NCI-H187 treated with DMSO at 0.1 percent for 48 hours (cell line): ENCODE measurements at places on chromosomes 13 and 19.

DNA sequence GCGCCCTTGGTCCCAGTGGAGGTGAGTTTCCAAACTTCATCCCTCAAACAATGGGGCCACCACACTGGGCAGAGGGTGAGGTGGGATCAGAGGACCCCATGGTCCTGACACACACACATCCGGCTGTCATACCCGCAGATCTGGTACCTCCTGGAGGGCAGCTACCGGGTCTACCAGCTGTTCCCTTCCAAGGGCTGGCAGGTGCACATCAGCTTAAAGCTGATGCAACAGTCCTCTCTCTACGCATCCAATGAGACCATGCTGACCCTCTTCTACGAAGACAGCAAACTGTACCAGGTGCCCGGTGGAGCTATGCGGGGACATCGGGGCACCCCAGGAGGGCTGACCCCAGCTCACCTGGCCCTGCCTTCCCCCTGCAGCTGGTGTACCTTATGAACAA is 14.0 kb upstream of the PSMD8 start:
- DNase-seq, result no peak

DNA sequence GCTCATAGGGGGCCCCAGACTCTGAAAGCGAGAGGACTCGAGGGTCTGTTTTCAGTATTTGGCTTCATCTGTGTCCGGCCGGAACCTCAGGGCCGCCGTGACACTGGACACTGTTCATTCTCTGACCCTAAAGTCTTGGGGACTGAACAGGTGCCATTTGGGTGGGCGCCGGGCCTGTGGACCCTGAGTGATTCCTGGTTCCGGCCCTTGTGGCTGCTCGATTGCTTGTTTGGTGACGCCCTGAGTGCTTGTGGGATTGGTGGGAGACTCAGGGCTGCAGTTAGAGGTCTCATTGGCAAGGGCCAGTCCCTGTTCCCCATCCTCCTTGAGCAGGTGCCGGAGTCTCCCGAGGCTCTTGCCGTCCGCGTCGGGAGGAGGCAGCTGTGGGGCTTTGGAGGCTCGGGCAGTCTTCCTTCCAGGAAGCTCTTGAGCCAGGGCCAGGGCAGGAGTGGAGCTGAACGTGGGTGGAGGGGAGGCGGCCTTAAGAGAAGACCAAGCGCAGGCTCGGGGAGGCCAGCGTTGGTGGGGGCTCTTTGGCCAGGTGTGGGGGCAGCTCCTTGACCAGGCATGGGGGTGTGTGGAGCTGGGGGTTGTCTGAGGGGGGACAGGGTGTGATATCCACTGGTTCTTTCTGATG is 4.7 kb downstream of the PTBP1 start:
- no peak for DNase-seq

DNA sequence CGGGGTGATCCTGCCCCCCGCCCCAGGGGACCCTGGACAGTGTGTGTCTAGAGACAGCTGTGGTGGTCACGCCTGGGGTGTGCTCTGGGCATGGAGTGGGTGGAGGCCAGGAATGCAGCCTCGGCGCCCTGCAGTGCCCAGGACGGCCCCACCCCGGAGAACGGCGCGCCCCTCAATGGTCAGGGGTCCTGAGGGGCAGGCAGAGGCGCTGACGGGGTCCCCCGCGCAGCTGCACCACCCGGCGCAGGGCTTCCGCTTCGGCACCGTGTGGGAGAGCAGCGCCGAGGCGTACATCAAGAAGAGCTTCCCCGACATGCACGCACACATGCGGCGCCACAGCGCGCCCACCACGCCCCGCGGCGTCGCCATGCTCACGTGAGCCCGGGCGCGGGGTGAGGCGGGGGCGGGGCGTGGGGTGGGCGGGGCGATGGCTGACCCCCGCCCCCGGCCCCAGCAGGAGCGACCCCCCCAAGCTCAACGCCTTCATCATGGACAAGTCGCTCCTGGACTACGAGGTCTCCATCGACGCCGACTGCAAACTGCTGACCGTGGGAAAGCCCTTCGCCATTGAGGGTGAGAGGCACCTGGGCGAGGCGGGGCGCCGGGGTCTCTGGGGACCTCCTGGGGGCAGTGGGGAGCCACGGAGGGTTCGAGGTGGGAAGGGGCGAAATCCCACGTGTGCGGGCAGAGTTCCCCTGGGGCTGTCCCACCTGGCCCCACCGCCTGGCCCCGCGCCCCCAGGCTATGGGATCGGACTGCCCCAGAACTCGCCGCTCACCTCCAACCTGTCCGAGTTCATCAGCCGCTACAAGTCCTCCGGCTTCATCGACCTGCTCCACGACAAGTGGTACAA is 7.4 kb downstream of the GRIN3B start:
- no peak for DNase-seq

- no peak for DNase-seq
Measured at GRCh38 chr19:12482509-12482886, 2.1 kb downstream of the ZNF709 start.

DNA sequence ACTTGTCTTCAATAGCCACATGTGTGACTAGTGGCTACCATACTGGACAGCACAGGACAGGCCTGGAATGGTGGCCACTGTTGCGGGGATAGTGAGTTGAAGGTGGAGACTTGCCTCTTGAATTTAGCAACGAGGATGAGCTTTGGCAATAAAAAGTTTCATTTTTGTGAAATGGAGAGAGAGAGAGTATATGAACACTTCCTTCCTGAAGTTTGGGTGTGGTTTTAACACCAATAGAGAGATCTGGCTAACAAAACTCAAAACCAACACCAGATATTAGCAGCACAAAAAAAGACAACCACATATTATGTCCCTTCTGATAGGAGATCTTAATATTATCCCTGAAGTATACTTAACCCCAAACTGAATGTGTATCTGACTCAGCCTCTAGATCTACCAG is 6.3 kb upstream of the LRFN3 start:
- DNase-seq, result no peak

DNA sequence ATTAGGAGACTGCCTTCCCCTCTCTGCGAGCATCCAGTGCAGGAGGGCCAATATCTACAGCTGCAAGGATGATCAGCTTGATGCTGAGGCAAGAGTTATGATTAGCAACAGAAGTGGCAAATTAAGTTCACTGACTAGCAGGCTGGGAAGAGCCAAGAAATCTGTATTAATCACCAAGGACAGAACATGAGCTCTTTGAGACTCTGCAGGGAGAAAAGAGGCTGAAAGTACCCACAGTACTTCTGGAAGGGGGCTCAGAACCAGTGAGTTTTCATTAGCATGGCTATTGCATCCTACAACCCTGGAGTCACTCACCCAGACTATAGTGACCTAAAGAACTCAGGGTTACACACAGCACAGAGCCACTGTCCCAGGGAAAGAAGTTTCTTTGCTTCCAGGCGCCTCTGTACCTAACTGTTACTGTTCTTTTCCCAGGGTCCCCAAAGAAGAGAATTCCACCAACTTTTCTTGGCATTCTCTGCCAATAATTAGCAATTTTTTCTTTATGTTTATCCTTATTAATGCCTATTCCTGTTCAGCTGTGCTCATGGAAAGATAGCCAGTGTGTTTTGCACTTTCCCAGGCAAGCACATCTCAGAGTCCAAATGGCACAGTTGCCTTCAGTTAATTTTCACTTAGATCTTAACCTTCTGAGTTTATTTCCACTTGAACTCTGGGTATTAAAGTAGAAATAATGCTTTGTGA is 25.8 kb upstream of the MEDAG start:
- no peak for DNase-seq

- DNase-seq, result no peak
Measured at GRCh38 chr19:33746159-33746558, 50.5 kb upstream of the KCTD15 start.

- DNase-seq, result no peak
Measured at GRCh38 chr13:87042946-87043345, 628.2 kb upstream of the SLITRK5 start.

- no peak for DNase-seq
Measured at GRCh38 chr19:41377977-41378709, 1.8 kb downstream of the TMEM91 start.

GRCh38 chr13:50306156-50306555 is 290.9 kb downstream of the KCNRG start:
- DNase-seq, result no peak

- DNase-seq, result no peak
Measured at GRCh38 chr19:46489445-46490272, 6.0 kb downstream of the PNMA8B start.

GRCh38 chr13:80083853-80084676 is 256.9 kb downstream of the SPRY2 start:
- no peak for DNase-seq

DNA sequence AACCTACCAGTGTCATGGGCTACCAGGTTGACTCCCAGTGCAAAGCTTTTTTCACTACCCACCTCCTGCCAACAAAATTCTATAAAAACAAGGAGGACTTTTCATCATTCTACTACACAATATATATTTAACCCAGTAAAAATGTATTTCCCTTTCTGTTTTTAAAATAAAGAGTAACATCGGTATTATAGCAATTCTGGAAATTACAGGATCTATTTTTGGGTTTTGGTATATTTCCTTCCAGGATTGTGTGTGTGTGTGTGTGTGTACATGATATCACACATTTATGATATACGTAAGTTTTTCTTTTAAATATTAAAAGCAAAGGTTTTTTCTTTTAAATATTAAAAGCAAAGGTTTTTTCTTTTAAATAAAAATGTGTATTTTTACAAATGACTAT is 6.0 kb upstream of the UBL3 start:
- no peak for DNase-seq

DNA sequence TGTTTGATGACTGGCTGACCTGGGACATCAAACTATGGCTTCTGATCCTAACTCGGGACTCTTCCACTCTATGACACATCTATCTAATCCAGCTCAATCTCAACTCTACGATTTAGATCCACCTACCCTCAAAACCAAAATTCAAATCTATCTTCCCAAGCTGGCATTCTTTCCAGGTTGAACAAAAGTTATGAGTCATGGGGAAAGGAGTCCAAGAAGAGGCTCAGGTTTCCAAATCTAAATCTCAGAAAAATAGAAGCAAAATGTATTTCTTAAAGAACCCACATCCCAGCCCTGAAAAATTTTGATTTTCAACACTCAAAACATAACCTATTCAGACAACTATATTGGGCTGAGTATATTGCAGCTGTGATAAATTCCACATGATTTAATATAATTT is 143.9 kb upstream of the IPO5 start:
- DNase-seq, result no peak

DNA sequence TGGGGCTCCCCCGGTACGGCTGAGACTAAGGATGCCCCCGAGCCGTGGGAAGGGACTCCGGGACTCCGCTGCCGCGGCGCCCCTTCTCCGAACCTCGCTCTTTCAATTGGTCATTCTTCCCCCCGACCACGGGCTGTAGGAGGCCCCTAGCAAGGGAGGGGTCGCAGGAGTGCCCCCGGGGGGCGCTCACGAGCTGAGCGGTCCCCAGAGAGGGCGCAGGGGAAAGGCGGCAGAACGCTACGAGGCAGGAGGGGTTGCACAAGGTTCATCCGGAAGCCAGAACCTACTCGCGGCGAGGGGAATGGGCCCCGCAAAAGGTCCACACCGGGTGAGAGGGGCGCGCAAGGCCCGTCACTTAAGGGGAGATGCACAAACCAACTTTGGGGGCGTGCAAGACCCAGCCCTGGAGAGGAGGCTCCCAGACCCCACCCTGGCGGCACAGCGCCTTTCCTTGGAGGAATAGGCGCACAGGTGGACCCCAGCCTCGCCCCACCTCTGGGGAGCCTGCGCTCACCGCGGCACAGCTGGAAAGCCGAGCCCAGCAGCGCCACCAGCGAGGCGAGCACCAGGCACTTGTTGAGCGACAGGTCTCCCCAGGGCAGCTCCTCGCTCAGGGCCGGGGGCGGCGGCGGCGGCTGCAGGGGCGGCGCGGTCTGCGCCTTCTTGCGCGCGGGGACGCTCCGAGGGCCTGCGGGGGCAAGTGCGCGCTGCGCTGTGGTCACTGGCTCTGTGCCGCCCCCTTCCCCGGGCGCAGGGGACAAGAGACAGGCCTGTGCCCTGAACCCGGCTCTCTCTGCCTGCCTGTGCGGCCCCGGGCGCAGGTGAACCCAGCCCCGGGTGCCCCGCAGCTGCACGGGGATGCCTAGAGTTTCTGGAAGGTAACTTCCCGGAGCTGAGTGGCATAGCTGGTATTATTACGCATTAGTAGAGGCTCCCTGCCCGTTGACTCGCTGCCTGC is 2.8 kb downstream of the JSRP1 start:
- DNase-seq, result no peak

DNA sequence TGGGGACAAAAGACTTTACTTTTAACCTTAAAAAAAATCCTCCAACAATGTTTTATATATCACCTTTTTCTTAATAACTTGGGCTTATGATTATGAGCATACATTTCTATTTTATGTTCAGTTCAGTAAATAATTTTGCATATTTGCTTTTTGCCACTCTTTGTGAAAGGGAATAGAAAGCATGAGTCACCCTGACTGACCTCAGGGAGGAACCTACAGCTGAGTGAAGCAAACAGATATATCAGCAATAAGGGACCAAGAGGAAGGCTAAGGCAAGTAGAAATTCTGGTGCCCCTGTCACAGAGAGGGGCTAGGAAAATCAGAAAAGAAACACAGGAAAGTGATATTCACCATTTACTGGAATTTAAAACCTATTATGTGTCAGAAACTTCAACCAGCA is 37.2 kb upstream of the SOHLH2 start:
- DNase-seq, result no peak

DNA sequence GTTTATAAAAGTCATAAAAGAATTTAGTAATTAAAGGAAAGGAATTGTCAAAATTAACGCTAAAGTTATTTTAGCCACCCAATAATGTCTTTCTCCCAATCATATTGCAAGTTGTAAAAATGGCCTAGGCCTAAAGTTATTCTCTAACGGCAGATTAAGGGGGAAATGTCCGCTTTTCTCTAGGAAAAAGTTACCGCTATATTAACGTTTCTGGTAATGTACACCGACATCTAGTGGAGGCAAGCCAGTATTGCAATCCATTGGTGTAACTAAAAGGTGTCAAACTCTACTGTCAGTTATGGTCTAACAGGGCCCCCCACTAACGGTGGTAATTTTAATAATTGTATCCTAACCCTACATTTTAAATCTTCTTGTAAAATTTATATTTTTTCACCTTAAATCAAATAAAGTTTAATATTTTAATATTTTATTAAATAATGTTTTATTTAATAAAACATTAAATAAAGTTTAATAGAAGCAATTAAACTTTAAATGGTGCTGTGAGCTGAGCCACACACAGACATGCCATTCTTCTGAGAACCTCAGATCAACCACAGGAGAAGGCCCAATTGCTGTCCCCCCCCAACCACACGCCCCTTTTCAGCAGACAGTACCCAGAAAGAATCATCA is 35.9 kb upstream of the ZSCAN5A start:
- DNase-seq, result no peak

DNA sequence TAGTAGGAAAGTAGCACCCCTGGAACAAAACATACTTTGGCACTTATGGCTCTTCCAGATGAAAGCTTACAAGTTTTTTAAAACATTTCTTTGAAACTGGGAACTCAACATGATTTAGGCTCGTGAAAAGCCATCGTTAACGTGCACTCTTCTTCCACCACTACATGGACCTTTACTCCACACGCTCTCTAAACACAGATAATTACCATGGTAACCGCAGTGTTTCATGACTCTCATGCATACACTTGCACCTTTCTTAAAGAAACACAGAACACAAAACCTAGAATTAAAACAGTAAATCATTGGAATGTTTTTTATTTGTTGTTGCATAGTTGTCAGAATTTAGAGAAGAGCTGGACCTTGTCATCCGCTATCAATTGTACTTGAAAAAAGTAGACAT is 154.3 kb downstream of the FGF9 start:
- no peak for DNase-seq
